ENCODE measurements at places on chromosomes 6 and 20.

DNA sequence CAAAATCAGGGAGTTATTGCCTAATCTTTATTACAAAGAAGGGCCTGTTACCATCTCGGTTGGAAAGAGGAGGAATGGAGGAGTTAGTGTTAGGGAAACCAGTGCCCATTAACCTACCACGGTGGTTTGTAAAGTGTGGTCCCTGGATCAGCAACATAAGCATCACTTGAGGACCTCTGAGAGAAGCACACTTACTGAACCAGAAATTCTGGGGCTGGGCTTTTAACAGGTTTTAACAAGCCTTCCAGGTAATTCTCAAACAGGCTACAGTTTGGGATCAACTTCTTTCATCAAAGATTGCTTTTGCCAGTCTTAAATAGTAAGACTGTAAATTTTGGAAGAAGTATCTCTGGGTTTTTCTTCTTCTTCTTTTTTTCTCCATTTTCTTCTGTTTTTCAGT lies 329.5 kb upstream of the JAG1 start:
- no peak for DNase-seq

DNA sequence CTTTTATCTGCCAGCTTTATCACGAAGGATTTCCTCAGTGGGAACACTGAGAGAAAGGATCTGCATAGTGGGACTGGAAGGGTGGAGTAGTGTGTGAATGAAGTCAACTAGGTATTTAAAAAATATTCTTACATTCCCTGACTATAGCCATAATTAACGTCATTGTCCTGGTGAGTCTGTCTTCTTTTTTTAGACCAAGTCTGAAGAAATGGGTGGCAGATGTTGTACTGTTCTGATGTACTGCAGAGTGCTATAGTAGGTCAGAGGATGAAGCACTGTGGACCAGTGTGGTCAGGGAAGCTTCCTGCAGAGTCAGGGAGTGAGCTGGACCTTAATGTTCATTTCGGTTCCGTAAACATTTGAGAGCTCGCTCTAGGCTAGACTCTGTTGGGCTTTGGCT lies 11.9 kb downstream of the TULP4 start:
- no peak for DNase-seq

- DNase-seq: no peak
Observed at GRCh38 chr6:49649988-49650387, 13.3 kb upstream of the RHAG start.

- no peak for DNase-seq
Observed at GRCh38 chr20:32528171-32528891, 56.8 kb downstream of the NOL4L start.

DNA sequence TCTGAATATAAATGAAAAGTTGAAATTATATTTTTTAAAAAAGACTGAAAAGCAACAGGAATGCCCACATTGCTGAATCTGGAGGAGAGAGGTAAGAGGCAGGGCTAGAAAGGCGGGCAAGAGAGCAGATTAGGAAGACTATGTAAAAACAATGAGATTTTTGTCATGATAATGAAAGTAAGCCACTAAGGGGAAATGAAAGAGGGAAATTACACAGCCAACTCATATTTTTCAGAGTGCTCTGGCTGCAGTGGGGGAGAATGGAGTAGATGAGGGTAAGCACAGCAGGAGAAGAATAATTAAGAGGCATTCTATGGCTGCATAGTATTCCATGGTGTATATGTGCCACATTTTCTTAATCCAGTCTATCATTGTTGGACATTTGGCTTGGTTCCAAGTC lies 281.9 kb downstream of the PKHD1 start:
- no peak for DNase-seq

GRCh38 chr6:146679386-146679785 lies 80.6 kb downstream of the ADGB start:
- DNase-seq: no peak

DNA sequence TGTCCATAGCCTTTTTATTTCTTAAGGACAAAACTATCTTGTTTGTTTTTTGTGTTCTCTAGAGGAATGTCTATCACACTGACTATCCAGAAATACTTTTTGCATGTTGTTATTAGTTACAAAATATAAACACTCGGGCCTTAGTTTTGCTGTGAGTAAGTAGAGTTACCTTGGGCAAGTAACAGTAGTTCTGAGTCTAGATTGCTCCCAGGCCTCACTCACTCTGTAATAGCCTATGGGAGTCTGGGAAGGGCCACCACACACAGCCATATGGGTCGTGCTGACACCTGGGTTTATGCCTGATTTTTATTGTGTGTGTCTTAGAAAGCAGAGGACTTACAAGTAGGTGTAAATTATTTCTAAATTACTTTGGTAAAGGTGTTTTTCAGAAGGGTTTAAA lies 185.8 kb downstream of the TMEM242 start:
- DNase-seq: no peak

- no peak for DNase-seq
Observed at GRCh38 chr20:10715035-10715434, 41.2 kb upstream of the JAG1 start.

GRCh38 chr20:47276851-47277534 lies 79.5 kb downstream of the ZMYND8 start:
- DNase-seq: no peak

DNA sequence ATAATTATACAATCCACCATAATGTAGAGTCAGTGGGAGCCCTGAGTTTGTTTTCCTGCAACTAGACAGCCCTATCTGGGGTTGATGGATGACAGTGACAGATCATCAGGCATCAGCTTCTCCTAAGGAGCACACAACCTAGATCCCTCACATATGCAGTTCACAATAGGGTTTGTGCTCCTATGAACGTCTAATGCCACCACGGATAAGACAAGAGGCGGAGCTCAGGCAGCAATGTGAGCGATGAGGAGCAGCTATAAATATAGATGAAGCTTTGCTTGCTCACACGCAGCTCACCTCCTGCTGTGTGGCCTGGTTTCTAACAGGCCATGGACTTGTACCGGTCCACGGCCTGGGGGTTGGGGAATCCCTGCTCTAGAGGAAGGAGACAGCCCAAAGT lies 25.9 kb downstream of the EDEM2 start:
- no peak for DNase-seq

GRCh38 chr6:42140756-42141602 lies 1.4 kb downstream of the C6orf132 start:
- no peak for DNase-seq

- DNase-seq: no peak
Observed at GRCh38 chr6:29474996-29475395, 12.8 kb downstream of the MAS1L start.

DNA sequence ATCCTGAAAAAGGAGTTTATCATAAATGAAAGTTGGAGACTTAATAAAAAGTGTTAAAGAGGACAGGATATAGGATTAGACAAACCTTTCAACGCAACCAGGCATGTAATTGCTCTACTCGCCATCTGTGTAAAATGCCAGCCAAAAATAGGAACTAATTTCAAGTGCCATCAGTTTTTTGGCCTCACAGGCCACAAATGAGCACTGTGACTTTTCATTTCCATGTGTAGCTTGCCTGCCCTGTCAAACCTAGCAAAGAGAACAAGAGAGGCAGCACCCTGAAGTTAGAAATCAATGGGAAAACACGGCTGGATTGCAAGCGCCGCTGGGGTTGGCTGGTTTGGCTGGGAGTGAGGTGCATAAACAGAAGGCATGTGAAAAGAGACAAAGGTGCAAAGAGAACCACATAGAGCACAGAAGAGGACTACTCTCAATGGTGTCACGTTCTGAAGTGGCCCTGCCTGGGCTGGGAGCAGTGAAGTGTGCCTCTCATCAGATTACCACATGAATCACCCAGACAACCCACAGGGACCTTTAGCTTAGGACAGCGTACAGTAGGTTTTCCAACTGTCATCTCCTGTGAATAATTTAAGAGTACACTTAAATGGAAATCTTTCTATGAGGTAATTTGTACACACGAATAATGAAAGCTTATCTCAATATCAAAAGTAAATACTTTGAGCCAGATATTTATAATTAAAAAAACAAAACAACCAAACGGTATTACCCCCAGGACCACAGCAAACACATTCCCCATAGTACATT lies 78.0 kb upstream of the NHSL1 start:
- DNase-seq: no peak

DNA sequence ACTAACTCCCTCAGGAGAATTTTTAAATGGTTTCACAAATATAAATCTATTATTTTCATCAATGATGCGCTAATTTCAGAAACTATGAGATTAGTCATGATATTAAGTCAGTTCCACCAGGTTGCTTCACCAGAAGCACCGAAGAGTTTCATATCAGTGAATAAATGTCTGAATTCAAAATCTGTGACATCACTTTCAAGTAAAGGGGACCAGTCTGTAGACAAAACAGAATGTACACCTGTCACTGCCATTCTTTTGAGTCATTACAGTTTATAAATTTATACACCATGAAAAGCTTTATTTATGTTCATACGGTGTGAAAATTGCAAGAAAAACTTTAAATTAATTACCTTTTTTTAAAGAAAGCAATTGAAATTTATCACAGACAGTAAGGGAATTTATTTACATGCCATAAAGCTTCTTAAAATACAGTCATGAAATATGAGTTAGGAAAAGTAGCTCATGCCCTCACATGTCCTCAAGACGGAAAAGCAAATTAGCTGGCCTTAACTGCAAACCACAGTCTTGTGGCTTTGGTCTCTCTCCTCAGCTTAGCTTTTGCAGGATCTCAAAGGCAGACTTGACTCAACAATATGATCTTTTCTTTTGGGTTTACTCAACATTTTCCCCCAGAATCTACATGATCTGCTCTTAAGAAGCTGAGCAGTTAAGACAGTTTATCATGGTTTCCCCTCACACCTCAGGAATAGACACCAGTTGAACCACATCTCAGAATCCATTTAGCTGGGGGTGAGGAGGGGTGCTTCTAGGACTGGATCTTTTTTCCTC lies 177.7 kb upstream of the MCHR2 start:
- no peak for DNase-seq

DNA sequence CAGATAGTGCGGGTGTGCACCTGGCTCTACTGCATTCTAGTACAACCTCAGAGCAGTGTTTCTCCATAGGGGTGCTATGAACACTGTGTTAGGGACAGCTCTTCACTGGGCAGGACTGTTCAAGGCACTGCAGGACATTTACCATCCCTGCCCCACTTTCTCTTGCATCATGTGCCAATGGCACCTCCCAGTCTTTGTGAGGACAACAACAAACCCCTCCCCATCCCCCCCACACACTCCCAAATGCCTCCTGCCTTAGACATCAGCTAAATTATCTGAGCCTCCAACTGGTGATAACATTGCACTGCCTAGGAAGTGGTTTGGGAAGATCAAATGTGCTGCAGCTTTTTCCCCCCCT lies 98.9 kb downstream of the FYN start:
- DNase-seq: no peak

- no peak for DNase-seq
Observed at GRCh38 chr6:157887892-157888291, 64.8 kb downstream of the SNX9 start.

DNA sequence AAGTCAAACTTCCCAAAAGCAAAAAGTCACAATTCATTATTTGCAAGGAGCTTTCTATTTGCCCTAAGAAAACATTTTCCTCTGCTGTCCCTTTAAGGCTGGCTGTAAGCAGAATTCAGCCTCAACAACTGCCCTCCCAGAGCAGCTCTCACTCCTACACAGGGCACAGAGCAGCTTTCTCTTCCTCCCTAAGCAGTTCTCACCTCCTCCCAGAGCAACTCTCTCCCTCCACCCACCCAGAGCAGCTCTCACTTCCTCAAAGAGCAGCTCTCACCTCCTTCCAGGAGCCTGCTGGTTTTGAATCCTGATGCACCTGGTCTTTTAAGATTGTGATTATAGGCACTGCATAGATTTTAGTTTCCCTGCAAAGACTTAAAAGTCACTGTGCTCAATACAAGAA lies 120.6 kb upstream of the TMEM181 start:
- DNase-seq: no peak

DNA sequence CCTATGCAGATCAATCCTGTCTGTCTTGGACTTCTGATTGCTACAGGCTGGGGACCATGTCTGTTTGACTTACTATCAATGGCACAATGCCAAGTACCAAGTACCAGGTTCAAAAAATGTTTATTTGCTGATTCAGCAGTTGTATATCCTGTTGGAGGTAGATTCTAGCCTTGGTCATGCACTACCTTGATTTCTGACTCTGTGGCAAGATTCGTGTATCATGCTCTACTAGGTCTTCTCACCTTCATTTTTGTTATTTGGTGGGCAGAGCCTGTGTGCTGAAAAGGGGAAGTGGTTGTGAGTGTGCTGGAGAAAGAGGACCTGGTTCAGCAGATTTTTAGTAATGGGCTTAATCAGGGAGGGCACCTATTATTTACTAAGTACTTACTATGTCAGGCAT lies 192.4 kb upstream of the MYLIP start:
- no peak for DNase-seq

- no peak for DNase-seq
Observed at GRCh38 chr20:41143354-41143753, 6.0 kb downstream of the PLCG1 start.

DNA sequence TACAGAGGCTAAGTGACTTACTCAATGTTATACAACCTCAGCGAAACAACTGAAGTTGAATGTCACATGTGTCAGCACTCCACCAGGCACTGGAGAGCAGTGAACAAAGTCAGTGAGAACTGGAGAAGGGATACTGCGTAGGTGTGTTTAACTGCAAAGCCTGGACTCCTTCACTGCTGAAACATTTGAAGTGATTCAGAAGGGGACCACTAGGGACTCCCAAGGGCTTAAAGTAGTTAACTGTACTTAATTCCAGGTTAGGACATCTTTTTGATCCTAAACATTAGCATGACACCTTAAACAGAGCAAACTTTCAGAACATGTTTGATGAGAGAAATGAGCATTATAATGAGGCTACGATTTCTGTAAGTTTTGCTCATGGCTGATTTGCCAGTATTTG lies 45.0 kb upstream of the ZBTB24 start:
- no peak for DNase-seq

- DNase-seq: no peak
Observed at GRCh38 chr6:1995636-1996035, 249.8 kb downstream of the GMDS start.

- DNase-seq: no peak
Observed at GRCh38 chr20:10665791-10666190, 8.0 kb downstream of the JAG1 start.

GRCh38 chr6:169843110-169843509 lies 91.7 kb downstream of the ERMARD start:
- DNase-seq: no peak

GRCh38 chr6:166151798-166152197 lies 15.9 kb downstream of the TBXT start:
- DNase-seq: no peak

- no peak for DNase-seq
Observed at GRCh38 chr6:168128006-168128630, 49.1 kb upstream of the FRMD1 start.

DNA sequence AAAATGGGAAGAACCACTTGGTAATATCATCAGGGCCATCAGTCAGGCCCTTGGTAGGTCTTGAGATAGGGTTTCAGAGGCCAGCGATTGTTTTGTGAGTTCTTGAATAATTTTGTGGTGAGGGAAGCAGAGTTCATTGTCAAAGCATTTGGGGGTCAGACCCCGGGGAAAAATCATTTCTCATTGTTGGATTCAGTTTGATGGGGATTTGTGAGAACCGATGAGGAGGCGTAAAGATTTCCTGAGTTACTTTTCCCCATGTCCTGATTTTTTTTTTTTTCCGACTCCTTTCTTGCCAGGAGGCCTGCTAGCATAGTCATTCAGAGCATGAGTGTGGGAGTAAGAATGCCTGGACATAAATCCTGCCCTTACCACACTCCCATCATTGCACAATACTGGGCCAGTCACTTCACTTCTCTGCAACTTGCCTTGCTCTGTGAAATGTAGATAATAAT lies 60.3 kb downstream of the TSHZ2 start:
- DNase-seq: no peak

- no peak for DNase-seq
Observed at GRCh38 chr6:128500014-128500413, 20.4 kb downstream of the PTPRK start.
